Lower leg skin (tissue), 4 donors: ENCODE measurements at places on chromosomes 2 and 18. TPM values are rescaled to one million over a fixed set of nuclear protein-coding genes. Genes with fewer than 3 reads are reported as not detected.

DNA sequence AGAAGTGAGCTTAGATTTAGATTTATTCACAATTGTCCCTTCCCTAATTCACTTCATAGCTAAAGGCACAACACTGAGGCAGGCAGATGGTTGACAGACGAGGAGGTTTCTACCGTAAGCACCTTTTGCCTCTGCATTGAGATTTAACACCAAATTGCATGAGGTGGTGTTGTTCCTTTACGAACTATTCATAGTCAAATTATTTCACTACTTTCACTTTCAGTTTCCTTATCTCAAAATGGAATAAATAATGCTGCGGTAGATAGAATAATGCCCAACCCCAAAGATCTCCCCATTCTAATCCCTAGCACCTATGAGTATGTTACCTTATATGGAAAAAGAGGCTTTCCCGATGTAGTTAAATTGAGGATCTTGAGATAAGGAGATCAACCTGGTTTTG lies 58.9 kb upstream of the LINC00305 start:
- DNase-seq, result no peak

DNA sequence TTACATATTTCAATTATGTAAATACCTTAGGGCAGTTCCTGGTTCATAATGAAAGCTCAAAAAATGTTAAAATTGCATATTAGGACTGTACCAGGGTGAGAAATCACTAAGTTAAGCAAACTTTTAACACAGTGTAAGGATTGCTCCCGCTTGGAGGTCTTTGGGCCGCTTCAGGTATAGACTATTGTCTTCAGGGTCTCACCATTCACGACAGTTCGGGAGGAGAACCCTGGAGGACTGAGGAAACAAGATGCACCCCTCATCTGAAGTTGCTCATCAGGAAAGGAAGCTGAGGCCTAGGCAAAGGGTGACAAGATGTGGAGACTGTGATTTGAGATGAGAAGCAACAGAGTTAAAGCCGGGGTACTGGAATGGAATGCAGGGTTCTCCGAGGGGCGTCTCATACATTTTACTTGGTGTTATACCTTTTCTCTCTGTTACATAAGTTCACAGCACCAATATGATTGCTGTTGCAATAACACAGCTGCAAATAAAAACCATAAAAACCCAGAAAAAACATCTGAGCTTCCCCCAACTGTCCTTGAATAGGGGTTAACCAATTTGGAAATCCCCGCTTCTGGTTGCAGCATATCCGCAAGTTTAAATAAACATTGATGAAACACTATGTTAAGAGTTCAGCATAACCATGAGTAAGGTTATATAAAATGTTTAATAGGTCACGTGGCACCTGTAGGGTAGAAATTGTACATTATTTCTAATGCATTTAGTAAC lies 40.1 kb downstream of the FBXO48 start:
- DNase-seq, result no peak

Gene PAIP2B
- 22.1 TPM for total RNA-seq

DNA sequence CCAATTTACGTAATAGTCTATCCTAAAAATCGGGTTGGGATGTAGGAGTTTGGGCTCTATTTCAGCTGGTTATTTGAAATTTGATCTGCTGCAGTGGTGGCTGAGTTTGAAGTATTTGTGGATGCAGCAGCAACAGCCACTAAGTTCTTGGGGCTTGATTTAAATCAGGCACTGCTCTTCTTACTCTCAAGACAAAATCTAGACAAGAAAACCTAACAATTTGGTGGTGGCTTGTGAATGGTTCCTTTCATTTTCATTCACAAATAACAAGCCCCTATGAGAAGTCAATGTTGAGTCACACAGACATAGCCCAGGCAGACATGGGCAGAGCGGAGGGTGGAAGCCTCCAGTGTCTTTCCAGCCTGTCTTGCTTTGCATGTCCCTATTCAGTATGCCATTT lies 199.3 kb downstream of the LTBP1 start:
- DNase-seq, result no peak

GRCh38 chr18:58208207-58208932 lies 164.3 kb downstream of the NEDD4L start:
- DNase-seq, result no peak

GRCh38 chr2:134982603-134983002 lies 64.0 kb downstream of the CCNT2 start:
- no peak for DNase-seq

- DNase-seq, result peak; percentile 87
Measured at GRCh38 chr2:36433311-36434217, 78.0 kb downstream of the CRIM1 start.

Gene GTF2A1L
- not detected for total RNA-seq

GRCh38 chr2:107168141-107168540 lies 282.2 kb upstream of the ST6GAL2 start:
- no peak for DNase-seq
